Myometrial cell (primary cell): ENCODE measurements at places on chromosomes 3 and 15. TPM values are rescaled to one million over a fixed set of nuclear protein-coding genes. Genes with fewer than 3 reads are reported as not detected.

Gene CACNA2D2
- 0.18 TPM in 1 of 2 replicates, not detected in the other for total RNA-seq

Gene SIDT1
- total RNA-seq = 0.35 TPM in 1 of 2 replicates, not detected in the other

Gene PLA2G4B
- total RNA-seq = 0.29 and 1.4 TPM in 2 replicates

Gene CLDN18
- not detected in 2 replicates for total RNA-seq

Gene CACNA2D3
- total RNA-seq = under 0.01 and 0.18 TPM in 2 replicates

Gene CPN2
- not detected in 2 replicates for total RNA-seq

Gene WDR49
- total RNA-seq = not detected in 2 replicates
